Keratinocyte (primary cell): ENCODE measurements at places on chromosomes 2 and 18. TPM values are rescaled to one million over a fixed set of nuclear protein-coding genes. Genes with fewer than 3 reads are reported as not detected.

DNA sequence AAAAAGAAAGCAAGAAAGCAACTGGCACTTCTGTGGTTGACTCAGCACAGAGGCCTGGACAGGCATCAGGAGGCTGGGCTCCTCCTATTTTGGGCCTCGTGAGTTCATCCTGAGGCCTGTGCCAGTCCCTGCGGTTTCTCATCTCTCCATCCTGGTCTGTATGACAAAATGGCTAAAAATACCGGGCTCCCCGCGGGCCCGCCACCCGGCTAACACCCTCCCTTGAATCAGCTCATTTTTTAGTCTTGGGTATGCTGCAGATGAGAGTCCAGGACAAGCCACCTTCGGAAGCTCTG lies 62.3 kb upstream of the YWHAQ start:
- H3K27ac ChIP-seq, result peak overlapping the region; percentile 56
- DNase-seq, result no peak
- H3K4me1 ChIP-seq, result peaks cover 20% of the 10 kb centered on the region
- H3K27me3 ChIP-seq, result no peaks in the 10 kb centered on the region

DNA sequence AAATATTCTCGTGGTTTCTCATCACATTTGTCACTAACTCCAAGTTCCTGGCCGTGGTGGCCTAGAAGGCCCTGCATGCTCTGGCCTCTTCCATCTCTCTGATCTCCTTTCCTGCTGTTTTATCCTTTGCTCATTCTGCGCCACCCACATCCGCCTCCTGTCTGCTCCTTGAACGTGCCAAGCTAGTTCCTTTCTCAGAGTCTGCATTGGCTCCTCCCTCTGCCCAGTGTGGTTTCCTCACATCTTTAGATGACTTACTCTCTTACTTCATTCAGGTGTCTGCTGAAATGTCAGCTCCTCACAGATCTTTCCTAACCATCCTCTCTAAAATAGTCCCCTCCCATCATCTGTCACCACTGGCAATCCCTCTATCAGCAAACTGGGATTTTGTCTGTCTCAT lies 158.6 kb upstream of the RBMS1 start:
- no peaks in the 10 kb centered on the region for H3K36me3 ChIP-seq
- no peak overlapping the region for H3K4me3 ChIP-seq
- peak overlapping the region; percentile 41 for H3K27ac ChIP-seq
- peaks cover 50% of the 10 kb centered on the region for H3K4me1 ChIP-seq
- no peak for DNase-seq

GRCh38 chr2:19649785-19650380 lies 251.9 kb downstream of the TTC32 start:
- H3K4me1 ChIP-seq, result peaks cover 36% of the 10 kb centered on the region
- H3K27me3 ChIP-seq, result no peaks in the 10 kb centered on the region
- H3K27ac ChIP-seq, result peak overlapping the region; percentile 79
- DNase-seq, result peak; percentile 90
- no peak overlapping the region for H3K4me3 ChIP-seq
- no peaks in the 10 kb centered on the region for H3K36me3 ChIP-seq

- H3K36me3 ChIP-seq, result no peaks in the 10 kb centered on the region
- no peak overlapping the region for H3K27ac ChIP-seq
These were observed 299.4 kb downstream of the LPIN1 start for GRCh38 chr2:12045864-12046291.

GRCh38 chr2:174004905-174005605 lies 39.9 kb upstream of the SP3 start:
- DNase-seq, result no peak
- H3K27me3 ChIP-seq, result no peaks in the 10 kb centered on the region
- H3K36me3 ChIP-seq, result no peaks in the 10 kb centered on the region
- no peak overlapping the region for H3K27ac ChIP-seq
- H3K4me3 ChIP-seq, result no peak overlapping the region

GRCh38 chr18:13283746-13284145 lies 65.2 kb downstream of the LDLRAD4 start:
- DNase-seq, result no peak
- H3K36me3 ChIP-seq, result no peaks in the 10 kb centered on the region
- H3K4me3 ChIP-seq, result no peak overlapping the region
- H3K27ac ChIP-seq, result no peak overlapping the region
- H3K27me3 ChIP-seq, result no peaks in the 10 kb centered on the region

The ASB1 gene
- 11.8 to 16.7 TPM (median 13.0 TPM) in 3 replicates for polyA plus RNA-seq
